ENCODE measurements at places on chromosomes 5 and 9. TPM values are rescaled to one million over a fixed set of nuclear protein-coding genes. Genes with fewer than 3 reads are reported as not detected.

DNA sequence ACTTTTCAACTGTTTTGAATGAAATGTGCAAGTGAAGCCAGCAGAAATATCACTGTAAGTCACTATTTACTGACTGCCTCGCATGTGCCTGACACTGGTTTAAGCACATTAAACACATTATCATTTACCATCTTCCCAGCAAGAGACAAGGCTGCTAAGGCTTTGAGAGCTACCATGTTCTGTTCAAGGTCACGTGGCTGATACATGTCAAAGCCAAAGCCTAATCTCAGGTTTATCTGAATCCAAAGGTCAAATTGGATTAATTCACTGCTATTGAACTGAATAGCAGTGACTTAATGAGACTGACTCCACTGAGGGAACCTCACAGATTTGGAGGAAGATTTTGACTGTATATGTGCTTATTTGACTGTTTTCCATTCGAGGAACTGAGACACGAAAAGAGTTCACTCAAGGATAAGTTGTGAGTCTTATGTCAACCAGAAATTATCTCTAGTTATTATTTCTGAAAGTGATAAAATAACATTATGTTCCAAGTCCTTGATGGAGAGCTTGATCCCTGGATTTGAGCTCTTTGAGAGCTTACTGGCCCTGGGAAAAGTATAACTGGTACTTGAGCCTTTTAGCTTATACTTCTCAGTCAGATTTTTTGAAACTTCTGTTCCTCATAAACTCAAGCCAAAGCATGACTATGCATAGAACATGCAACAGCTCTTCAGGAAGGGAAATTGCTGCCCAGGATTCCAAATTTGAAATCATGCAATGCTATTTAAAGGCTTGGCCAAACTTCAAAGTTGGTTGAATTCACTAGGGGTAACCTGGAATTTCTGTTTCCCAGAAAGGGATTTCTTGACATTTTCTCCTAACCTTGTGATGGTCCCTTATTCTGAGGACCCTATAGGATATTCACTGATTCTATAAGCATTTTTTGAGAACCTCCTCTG lies 23.4 kb upstream of the ARHGAP26 start:
- H3K4me3 ChIP-seq = no peak overlapping the region
- no peaks in the 10 kb centered on the region for H3K27me3 ChIP-seq
- H3K36me3 ChIP-seq = no peaks in the 10 kb centered on the region
- no peak for DNase-seq
- no peak overlapping the region for H3K27ac ChIP-seq

GRCh38 chr9:131769361-131769760 lies 29.5 kb upstream of the RAPGEF1 start:
- H3K36me3 ChIP-seq = no peaks in the 10 kb centered on the region
- peaks cover 27% of the 10 kb centered on the region for H3K27me3 ChIP-seq
- no peak for DNase-seq
- H3K4me3 ChIP-seq = no peak overlapping the region
- no peaks in the 10 kb centered on the region for H3K4me1 ChIP-seq
- H3K27ac ChIP-seq = no peak overlapping the region

BARHL1 gene
- total RNA-seq = not detected

SPINK1 gene
- 64.5 TPM for total RNA-seq

EFNA5 gene
- 47.0 TPM for total RNA-seq

LRRC19 gene
- not detected for total RNA-seq

SURF4 gene
- 125 TPM for total RNA-seq

- no peak overlapping the region for H3K4me3 ChIP-seq
- H3K27me3 ChIP-seq = no peaks in the 10 kb centered on the region
- no peak for DNase-seq
- no peak overlapping the region for H3K27ac ChIP-seq
These were observed 107.5 kb downstream of the GADD45G start for GRCh38 chr9:89712283-89712682.

DNA sequence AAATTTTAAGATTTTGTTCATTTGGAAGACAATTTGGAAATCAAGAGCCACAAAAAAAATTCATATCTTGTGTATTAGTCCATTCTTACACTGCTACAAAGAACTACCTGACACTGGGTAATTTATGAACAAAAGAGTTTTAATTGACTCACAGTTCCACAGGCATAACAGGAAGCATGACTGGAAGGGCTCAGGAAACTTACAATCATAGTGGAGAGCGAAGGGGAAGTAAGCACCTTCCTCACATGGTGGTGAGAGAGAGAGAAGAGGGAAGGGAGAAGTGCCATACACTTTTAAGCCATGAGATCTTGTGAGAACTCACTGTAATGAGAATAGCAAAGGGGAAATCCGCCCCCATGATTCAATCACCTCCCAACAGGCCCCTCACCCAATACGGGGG lies 274.4 kb downstream of the KCNN2 start:
- H3K4me1 ChIP-seq = no peaks in the 10 kb centered on the region
- H3K27me3 ChIP-seq = no peaks in the 10 kb centered on the region
- no peaks in the 10 kb centered on the region for H3K36me3 ChIP-seq
- no peak overlapping the region for H3K27ac ChIP-seq
- H3K4me3 ChIP-seq = no peak overlapping the region

GRCh38 chr9:112084907-112085306 lies 90.2 kb downstream of the SUSD1 start:
- no peak for DNase-seq
- H3K27me3 ChIP-seq = no peaks in the 10 kb centered on the region
- no peaks in the 10 kb centered on the region for H3K36me3 ChIP-seq
- H3K4me3 ChIP-seq = no peak overlapping the region

- H3K4me3 ChIP-seq = no peak overlapping the region
- no peaks in the 10 kb centered on the region for H3K4me1 ChIP-seq
- peaks cover 40% of the 10 kb centered on the region for H3K36me3 ChIP-seq
- H3K27ac ChIP-seq = no peak overlapping the region
These were observed 102.3 kb downstream of the SEMA6A start for GRCh38 chr5:116472274-116472673.

- no peak for DNase-seq
- H3K27ac ChIP-seq = no peak overlapping the region
- no peaks in the 10 kb centered on the region for H3K4me1 ChIP-seq
- peaks cover 19% of the 10 kb centered on the region for H3K36me3 ChIP-seq
- no peak overlapping the region for H3K4me3 ChIP-seq
These were observed 33.4 kb downstream of the ASS1 start for GRCh38 chr9:130478152-130478551.

DNA sequence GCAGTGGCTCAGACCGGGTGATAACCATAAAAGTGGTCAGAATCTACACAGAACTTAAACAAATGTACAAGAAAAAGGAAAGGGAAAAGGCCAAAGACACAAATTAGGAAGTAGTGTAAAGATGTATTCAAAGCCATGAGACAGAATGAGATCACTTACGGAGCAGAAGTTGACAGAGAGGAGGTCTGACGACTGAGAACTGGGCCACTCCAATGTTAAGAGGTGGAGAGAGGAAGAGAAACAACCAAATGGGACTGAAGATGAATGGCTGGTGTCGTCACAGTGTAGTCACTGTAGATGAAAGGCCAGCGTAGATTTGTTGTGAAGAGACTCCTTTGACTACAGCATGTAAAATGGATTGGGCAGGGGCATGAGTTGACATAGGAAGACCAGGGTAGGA lies 114.4 kb downstream of the DROSHA start:
- no peak overlapping the region for H3K27ac ChIP-seq
- H3K4me3 ChIP-seq = no peak overlapping the region
- peaks cover 70% of the 10 kb centered on the region for H3K36me3 ChIP-seq
- no peaks in the 10 kb centered on the region for H3K27me3 ChIP-seq

DNA sequence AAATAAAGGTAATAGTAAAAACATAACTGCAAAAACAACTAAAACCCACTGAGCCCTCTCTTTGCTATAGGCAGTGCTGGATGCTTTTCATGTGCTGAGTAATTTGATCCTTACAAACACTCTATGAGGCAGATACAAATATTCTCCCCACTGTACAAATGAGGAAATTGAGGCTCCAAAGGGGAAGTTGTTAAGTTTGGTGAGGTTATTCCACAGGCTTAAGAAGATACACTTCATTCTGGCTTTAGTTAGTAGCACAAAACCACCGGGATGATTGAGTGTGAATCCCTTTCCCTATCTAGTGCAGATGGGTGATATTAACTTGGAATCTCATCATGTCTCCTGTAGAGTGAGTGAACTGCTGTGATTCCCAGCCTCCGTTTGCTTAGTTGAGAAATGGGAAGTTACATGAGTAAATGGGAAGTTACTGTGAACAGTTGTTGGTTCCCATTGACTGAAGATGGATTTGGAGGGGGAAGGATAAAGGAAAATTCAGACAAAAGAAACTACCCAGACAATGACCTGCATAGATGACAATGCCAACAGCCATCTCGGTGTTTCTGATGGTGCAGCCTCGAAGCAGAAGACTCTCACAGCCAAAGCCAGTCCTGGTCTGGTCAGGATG lies 208.3 kb downstream of the ATP10B start:
- no peaks in the 10 kb centered on the region for H3K36me3 ChIP-seq
- DNase-seq = no peak
- no peak overlapping the region for H3K27ac ChIP-seq
- H3K4me1 ChIP-seq = no peaks in the 10 kb centered on the region
- H3K4me3 ChIP-seq = no peak overlapping the region
- H3K27me3 ChIP-seq = no peaks in the 10 kb centered on the region

DNA sequence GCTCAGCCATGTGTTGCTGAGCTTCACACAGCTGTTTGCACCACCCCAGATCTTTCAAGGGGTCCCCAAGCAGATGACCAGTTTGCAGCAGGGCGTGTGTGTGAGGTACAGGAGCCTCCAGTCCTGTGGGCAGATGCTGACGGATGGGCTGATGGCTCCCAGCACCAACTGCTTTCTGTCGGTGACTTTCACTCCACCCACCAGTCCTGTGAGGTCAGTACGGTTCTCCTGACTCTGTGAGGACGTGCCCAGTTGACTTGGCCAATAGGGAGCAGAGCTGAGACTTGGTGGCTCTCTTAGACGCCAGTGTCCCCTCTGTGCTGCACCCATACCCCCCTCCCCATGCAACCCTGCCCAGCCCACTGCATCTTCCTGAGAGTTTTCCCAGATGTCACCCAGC lies 19.7 kb downstream of the COL5A1 start:
- H3K27me3 ChIP-seq = no peaks in the 10 kb centered on the region
- DNase-seq = peak; percentile 75
- H3K4me1 ChIP-seq = peaks cover 31% of the 10 kb centered on the region
- peak overlapping the region; percentile 52 for H3K27ac ChIP-seq

- no peak overlapping the region for H3K4me3 ChIP-seq
- no peak overlapping the region for H3K27ac ChIP-seq
- H3K4me1 ChIP-seq = no peaks in the 10 kb centered on the region
- DNase-seq = no peak
- no peaks in the 10 kb centered on the region for H3K27me3 ChIP-seq
These were observed 1949.0 kb upstream of the WWC1 start for GRCh38 chr5:166342402-166342801.

DNA sequence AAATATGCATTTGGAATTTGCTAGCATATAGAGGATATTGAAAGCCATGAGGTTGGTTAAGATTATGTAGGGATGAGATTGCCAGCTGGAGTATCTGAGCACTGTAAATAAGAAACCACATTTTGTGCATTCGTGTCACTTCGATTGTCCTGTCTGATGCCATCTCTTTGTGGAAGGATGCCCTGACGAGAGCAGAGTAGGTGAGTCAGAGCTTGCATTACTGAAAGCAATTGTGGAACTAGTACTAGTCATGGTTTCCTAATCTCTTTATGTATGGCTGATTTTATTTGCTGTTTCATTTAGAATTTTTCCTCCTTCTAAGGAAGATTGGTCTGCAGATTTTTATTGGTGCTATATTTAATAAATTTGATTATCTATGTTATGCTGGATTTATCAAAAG lies 14.5 kb upstream of the TAS2R1 start:
- H3K4me3 ChIP-seq = no peak overlapping the region
- no peak for DNase-seq
- no peaks in the 10 kb centered on the region for H3K27me3 ChIP-seq
- H3K36me3 ChIP-seq = no peaks in the 10 kb centered on the region

DNA sequence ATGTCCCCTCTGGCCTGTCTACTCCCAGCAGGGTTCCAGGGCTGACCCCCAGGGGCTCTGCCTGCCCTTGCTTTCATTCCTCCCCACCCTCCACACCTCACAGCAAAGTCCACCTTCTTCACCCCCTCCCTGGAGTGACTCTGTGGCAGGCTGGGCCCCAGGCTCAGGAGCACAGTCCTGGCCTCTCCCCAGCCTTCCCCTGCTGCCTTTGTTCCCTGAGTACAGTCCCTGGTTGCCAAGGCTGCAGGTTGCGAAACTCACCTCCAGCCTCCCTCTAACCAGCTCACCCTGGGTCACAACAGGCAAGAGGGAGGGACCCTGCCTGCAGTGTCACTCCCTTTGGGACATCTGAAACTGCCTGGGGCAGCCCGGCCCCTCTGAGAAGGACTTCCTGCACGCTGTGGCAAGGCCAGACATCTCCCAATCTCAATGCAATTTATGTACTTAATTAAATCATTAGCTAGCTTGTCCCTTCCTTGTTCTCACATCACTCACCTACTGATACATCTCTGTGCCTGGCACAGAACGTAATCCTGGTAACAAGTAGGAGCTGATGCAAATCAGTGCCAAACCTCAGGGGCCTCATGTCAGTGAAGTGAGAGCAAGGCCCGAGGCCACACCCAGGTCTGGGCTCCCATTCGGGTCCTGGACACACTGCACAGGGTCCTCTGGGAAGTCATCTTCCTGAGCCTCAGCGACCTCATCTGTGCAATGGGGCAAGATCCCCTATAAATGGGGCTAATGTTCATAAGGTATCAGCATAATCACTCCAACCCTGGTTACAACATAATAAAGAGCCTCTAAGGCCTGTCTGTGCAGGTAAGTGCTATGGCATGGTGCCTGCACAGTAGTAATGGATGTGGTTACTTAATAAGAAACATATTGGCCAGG lies 27.3 kb upstream of the TRIM14 start:
- H3K4me1 ChIP-seq = peaks cover 47% of the 10 kb centered on the region
- peak overlapping the region; percentile 89 for H3K27ac ChIP-seq
- no peaks in the 10 kb centered on the region for H3K36me3 ChIP-seq
- H3K27me3 ChIP-seq = no peaks in the 10 kb centered on the region
- no peak overlapping the region for H3K4me3 ChIP-seq

GRCh38 chr5:33608344-33609041 lies 167.7 kb downstream of the TARS1 start:
- no peaks in the 10 kb centered on the region for H3K27me3 ChIP-seq
- no peak overlapping the region for H3K27ac ChIP-seq
- no peaks in the 10 kb centered on the region for H3K4me1 ChIP-seq
- no peak for DNase-seq
- H3K4me3 ChIP-seq = no peak overlapping the region
- H3K36me3 ChIP-seq = no peaks in the 10 kb centered on the region

- no peak for DNase-seq
- no peak overlapping the region for H3K4me3 ChIP-seq
- no peak overlapping the region for H3K27ac ChIP-seq
- no peaks in the 10 kb centered on the region for H3K27me3 ChIP-seq
These were observed 61.8 kb upstream of the TRPM3 start for GRCh38 chr9:71183251-71183650.

- no peaks in the 10 kb centered on the region for H3K27me3 ChIP-seq
- no peaks in the 10 kb centered on the region for H3K36me3 ChIP-seq
- no peak overlapping the region for H3K4me3 ChIP-seq
- H3K27ac ChIP-seq = peak overlapping the region; percentile 70
- H3K4me1 ChIP-seq = peaks cover 60% of the 10 kb centered on the region
- DNase-seq = no peak
These were observed 5.6 kb downstream of the ZNF462 start for GRCh38 chr9:106868565-106868964.

GRCh38 chr5:60718166-60718892 lies 18.4 kb upstream of the DEPDC1B start:
- DNase-seq = no peak
- peak overlapping the region; percentile 33 for H3K27ac ChIP-seq
- no peaks in the 10 kb centered on the region for H3K36me3 ChIP-seq
- peaks cover 7% of the 10 kb centered on the region for H3K4me1 ChIP-seq
- no peaks in the 10 kb centered on the region for H3K27me3 ChIP-seq

- DNase-seq = no peak
- no peaks in the 10 kb centered on the region for H3K36me3 ChIP-seq
- no peak overlapping the region for H3K4me3 ChIP-seq
- no peak overlapping the region for H3K27ac ChIP-seq
- no peaks in the 10 kb centered on the region for H3K27me3 ChIP-seq
These were observed 114.1 kb upstream of the PANK3 start for GRCh38 chr5:168693297-168693696.

MARCOL gene
- total RNA-seq = not detected
